ENCODE measurements at places on chromosomes 16 and 17. TPM values are rescaled to one million over a fixed set of nuclear protein-coding genes. Genes with fewer than 3 reads are reported as not detected.

Gene MYH2
- not detected for total RNA-seq

GRCh38 chr16:68590201-68590994 lies 51.3 kb downstream of the ZFP90 start:
- DNase-seq = no peak

- no peak for DNase-seq
Observed at GRCh38 chr17:29140631-29141513, 39.3 kb downstream of the MYO18A start.

DNA sequence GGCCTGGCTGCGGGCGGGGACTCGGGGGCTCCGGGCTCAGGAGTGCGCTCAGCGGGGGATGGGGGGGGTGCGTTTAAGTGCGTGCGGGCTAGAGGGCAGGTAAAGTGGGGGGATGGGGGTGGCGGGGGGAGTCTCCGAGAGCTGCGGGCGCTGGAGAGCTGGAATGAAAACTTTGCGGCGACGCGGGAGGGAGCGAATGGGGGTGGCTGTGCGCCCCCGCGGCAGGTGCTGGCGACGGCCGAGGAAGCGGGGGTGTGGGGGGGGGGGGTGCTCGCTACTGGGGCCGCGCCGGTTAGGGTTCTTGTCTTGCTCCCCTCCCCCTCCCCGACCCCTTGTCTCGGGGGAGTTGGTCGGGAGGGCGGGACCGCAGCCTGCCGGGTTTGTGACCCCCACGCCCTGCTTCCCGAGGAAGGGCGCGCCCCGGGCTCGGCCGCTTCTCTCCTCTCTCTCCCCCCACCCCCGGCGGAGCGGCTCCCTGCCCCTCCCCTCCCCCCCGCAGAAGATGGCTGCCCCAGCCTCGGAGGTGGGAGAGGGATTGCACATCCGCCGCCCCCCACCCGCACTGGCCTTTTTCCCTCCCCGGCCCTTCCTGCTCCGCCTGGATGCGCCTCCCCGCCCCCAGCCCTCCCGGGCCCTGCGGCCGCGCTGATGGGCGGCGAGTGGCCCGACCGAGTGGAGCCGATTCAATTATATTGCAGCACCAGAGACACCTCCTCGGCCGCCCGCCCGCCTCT lies 649 bp downstream of the GSE1 start:
- DNase-seq = no peak

DNA sequence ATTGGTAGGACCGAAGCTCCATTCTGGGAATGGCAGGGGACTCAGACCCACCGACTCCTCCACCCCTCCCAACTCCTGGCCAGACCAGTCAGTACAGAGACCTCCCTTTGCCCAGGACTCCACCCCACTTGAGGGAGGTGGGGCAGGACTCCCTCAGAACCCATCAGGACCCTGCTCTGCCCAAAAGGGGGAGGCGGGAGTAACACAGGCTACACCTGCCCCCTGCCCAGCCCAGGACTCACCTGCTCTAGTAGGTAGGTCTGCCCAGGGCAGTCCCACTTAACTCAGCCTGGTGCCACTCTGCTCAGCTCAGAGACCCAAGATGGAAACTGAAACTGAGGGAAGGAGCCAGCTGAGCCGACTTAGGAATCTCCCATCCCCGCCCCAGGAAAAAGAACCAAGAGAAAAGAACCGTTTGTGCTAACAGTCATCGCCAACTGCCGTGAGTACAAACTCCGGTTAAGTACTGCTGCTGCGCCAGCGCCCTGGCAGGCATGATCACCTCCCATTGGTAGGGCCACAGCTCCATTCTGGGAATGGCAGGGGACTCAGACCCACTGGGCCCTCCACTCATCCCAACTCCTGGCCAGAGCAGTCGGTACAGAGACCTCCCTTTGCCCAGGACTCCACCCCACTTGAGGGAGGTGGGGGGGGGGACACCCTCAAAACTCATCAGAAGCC lies 503 bp downstream of the DHX58 start:
- DNase-seq = no peak

DNA sequence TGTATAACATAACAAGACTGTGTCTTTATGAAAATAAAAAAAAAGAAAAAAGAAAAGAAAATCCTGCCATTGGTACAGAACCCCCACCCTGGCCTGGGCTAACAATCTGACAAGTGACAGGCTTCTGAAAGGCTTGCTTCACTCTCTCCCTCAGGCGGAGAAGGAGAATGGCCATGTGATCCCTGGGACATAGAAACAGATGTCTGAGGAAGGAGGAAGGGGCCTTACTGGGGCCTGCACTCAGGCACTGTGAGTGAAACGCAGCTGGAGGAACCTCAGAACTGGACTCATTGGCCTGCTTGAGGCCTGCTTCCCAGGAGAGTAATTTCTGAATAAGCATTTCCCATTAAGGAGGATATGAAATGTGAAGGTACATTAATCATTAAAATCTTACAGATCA lies 17.5 kb downstream of the MAP3K14 start:
- DNase-seq = no peak

Gene PROCA1
- 3.4 TPM for total RNA-seq

- DNase-seq = no peak
Observed at GRCh38 chr16:24753000-24753399, 23.5 kb downstream of the TNRC6A start.

DNA sequence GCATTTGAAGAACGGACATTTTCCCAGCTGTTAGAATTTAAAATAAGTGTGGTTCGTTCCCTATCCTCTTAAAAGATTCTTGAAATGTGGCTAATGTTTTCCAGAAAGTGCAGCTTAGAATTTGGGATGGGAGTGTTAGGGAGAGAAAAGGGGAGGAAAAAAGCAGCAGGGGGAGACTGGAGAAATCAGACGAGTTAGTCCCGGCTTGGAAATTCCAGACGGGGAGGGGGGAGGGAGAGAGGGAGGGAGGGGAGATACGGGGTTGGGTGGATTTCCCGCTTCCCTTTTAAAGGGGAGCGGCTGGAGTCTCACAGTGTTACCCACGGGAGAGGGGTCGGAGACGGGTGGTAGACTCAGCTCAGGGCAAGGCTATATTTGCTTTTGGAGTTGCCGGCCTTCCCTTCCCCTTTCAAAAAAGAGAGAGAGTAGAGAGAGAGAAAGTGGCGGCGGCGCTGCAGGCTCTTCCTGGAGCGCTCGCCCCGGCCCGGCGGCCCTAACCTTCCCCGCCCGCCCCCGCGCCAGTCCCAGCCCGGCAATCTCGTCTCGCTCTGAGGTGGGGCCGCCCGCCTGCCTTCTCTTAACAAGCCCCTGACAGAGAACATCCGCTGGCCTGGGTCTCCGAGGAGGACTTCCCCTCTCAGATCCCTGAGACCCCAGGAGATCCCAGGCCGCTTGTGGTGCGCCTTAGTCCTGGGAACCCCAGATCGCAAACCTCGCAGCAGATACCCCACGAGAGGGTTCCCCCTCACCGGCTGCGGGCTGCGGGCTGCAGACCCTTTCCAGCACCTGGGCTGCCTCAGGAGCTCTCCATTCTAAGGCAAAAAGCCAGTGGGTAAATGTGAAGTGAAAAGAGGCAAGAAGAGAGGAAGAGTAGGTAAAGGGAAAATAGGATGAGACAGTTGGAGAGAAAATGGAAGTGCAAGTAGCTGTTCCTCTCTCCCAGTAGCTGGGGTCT lies 6.6 kb downstream of the IGF2BP1 start:
- no peak for DNase-seq

GRCh38 chr16:24935336-24935735 lies 79.8 kb downstream of the ARHGAP17 start:
- DNase-seq = no peak

DNA sequence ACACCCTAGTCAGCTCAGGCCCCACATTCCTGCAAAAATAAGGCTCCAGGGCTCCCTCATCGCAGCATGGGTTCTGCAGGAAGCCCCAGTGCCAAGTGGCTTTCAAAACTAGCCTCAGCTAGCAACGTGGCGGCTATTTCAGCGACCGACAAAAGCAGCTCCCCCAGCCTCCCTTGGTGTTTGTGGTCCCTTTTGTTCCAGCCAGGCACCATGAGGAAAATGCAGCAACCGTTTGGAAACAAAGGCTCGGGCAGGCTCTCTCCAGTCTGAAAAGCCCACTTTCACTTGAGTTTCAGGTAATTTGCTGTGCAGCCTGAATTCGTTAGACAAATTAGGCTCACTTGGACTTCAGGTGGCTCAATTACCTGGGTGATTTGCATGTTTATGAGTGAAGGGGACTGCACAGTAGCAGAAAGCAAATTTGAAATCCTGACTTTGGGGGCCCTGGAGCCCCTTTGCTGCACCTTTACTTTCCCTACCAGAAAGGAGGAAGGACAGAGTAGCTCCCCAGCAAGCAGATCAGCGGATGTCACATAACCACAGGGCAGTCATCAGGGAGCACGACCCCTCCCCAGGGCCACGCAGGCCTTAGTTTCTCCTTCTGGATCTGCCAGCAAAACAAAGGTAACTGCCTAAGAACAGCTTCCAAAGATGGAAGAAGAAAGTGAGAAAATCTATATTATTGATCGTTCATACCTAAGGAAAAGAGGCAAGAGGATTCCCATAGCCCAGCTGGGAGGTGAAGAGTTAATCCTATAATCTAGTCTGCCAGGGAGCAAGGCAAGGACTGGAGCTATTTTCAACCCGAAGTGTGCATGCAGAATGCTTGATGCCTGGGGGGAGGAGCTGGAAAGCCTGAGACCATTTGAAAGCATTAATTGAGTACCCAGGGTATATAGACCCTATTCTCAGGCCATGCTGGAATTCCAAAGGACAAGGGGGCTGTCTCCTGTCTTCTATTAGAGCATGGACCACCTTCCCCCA lies 143.1 kb upstream of the SDK2 start:
- DNase-seq = no peak

Gene FAM171A2
- total RNA-seq = 2.8 TPM

DNA sequence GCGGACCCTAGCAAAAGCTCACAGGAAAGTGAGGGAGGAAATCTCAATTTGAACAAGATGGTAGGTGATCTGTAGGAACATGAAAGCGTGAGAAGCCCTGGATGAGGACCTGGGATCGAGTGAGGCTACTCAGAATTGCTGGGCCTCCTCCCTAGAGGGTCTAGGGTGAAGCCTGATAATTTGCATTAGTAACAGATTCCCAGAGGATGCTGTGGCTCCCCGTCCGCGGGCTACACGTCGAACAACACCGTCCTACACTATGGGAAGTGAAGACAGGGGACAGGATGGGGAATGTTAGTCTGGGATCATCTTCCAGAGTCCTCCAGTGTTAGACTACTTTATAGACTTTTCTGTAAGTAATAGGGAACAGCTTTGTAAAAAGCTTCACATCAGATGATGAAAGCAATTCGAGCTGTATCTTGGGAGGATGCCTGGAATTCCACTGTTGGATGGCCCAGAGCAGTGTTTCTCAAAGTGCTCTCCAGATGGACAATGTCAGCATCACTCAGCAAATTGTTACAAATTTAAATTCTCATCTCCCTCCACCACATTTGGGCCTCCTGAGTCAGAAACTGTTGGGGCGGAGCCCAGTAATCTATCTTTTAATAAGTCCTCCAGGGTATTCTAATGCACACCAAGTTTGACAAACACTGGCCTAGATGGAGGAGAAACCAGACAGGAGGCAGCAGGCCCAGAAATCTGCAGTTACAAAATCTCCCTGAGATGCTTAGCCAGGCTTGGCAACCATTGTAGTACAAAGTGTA lies 6.5 kb downstream of the FNDC8 start:
- no peak for DNase-seq

Gene NACA2
- total RNA-seq = not detected

Gene FN3K
- 1.5 TPM for total RNA-seq

GRCh38 chr17:733743-734142 lies 1.3 kb downstream of the TLCD3A start:
- no peak for DNase-seq

GRCh38 chr16:1573301-1573700 lies 38.6 kb downstream of the IFT140 start:
- no peak for DNase-seq

Gene EVI2B
- 0.07 TPM for total RNA-seq

DNA sequence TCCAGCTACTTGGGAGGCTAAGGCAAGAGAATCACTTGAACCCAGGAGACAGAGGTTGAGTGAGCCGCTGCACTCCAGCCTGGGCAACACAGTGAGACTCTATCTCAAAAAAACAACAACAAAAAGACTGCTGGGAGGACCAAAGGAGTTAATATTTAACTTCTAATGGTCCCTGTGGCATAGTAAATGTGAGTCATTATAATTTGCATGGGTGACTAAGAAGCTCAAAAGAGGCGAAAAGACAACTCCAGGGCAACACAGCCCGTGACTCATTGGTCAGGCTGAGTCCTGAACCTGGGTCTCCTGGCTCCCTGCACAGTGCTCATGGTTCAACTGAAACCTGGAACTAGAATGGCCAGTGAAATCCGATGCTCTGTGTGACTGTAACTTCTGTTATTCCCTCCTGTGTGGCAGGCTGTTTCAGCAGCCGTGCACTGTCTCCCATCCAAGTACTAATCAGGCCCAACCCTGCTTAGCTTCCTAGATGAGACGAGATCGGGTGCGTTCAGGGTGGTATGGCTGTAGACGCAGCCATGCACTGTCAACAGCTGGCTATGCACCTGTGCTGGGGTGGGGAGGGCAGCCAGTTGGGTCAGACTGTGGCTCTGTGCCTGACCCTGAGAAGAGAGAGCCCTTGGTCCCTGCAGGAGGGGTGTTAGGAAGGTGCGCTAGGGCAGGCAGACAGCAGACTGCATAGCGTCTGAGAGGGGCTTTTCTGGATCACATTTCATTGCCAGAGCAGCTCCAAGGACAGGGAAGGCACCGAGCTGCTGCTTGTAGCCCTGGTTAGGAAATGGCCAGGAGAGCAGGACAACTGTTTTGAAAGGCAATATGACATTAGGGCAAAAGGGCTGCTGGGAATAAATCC lies 14.5 kb upstream of the GPRC5C start:
- DNase-seq = peak; percentile 14

DNA sequence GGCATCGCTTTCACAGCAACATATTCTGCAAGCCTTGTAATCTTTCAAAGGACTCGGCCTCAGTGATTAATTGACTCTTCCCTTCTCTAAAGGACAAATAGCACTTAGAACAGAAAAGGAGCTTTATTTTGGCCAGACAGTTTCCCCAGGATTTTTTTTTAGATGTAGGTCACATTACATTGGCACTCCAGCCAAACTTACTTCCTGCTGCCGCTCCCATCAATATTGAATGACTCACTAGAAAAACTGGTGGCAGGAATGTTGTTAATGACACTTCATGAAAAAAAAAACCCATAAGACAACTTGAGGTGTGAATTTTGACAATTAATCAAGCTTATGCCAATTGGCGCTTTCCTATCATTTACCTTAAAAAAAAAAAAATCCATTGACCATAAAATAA lies 432.6 kb downstream of the TOX3 start:
- no peak for DNase-seq

- DNase-seq = no peak
Observed at GRCh38 chr17:6159541-6160231, 89.5 kb downstream of the WSCD1 start.

Gene SCNN1B
- not detected for total RNA-seq

- DNase-seq = no peak
Observed at GRCh38 chr17:77634710-77635109, 323.8 kb upstream of the TNRC6C start.

- DNase-seq = no peak
Observed at GRCh38 chr17:35555691-35556090, 4.9 kb downstream of the SLFN14 start.

GRCh38 chr16:2473446-2473926 lies 1.4 kb upstream of the TBC1D24 start:
- no peak for DNase-seq

Gene CD300LF
- not detected for total RNA-seq

- DNase-seq = no peak
Observed at GRCh38 chr17:72305472-72305871, 184.7 kb downstream of the SOX9 start.

Data from NCI-H460 (cell line).